GM12865 (cell line): ENCODE measurements at places on chromosomes 1 and 21.
A peak's percentile ranks its signal among the peaks of the same experiment; 100 is the strongest.

DNA sequence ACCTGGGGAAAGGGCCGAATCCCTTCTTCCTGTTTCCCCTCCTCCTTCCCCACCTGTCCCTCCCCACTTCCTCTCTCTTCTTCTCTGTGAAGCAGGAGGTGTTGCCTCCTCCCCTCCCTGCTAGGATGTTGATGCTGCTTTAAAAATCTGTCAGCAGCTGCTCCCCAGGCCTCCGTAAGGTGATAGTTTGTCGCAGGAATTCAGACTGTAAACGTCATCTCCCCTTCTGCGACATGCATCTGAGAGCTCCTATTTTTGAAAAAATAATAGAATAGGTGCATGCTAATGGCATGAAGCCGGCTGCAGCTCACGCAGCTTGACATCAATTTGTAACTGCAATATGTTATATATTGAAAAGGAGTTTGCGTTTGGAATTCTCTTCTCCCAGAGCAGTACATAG, 70.1 kb downstream of the KAZN start:
- no peak for DNase-seq

GRCh38 chr1:106793651-106794050, 262.8 kb upstream of the PRMT6 start:
- no peak for DNase-seq

GRCh38 chr1:3360646-3361257, 93.7 kb upstream of the ARHGEF16 start:
- no peak for DNase-seq

- no peak for DNase-seq
Observed at GRCh38 chr1:72394457-72394856, 112.1 kb upstream of the NEGR1 start.

GRCh38 chr1:25517476-25518394, 25.7 kb upstream of the LDLRAP1 start:
- DNase-seq = no peak

DNA sequence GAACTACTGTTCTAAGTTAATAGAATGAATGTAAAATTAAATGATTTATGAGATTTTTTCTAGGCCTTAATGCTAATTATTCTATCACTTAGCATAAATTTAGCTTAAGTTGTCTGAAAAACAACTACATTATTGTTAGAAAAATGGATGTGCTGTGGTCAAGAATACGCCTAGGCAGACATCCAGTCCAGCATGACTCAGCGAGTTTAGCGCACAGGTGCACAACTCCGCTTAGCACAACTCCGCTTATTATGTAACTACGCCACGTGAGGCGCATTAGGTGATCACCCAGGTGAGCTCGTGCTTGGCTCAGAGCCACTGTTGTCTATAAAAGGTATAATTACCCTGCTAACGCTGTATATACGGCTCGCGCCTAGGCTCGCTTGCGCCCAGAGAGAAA, 1043.6 kb upstream of the ADGRL4 start:
- no peak for DNase-seq

GRCh38 chr1:9929431-9930385, 13.5 kb downstream of the LZIC start:
- DNase-seq = no peak

- no peak for DNase-seq
Observed at GRCh38 chr1:155982106-155982505, 3.8 kb upstream of the ARHGEF2 start.

- no peak for DNase-seq
Observed at GRCh38 chr1:198856601-198857000, 217.8 kb downstream of the PTPRC start.

DNA sequence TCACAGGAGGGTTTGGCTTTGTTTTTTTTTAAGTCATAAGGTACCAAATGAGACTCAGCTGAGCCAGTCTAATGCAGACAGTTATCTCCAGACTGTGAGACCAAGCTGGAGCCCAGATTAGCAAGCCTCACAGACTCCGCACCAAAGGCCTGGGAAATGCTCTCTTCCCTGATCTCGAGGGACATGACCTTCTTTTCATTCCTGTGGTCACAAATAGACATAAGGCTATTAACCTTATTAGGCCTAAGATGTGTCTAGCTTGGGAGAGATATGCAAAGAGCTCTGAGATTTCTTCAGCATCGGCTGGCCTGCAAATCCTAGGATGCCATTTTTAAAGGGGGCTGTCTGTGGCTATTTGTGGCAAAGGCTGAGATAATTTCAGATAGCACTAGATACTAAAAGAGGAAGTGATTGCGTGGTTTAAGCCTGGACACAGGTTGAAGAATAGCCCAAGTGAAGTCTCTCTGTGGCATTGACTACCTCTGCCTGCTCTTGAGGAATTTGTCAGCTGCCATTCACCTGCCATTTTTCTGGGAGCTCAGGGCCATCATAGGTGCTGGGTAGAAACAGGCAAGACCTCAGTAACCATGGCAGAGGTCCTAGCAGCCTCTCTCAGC, 301.3 kb downstream of the SIPA1L2 start:
- DNase-seq = no peak

GRCh38 chr1:162372159-162373071, 4.2 kb downstream of the SPATA46 start:
- no peak for DNase-seq

DNA sequence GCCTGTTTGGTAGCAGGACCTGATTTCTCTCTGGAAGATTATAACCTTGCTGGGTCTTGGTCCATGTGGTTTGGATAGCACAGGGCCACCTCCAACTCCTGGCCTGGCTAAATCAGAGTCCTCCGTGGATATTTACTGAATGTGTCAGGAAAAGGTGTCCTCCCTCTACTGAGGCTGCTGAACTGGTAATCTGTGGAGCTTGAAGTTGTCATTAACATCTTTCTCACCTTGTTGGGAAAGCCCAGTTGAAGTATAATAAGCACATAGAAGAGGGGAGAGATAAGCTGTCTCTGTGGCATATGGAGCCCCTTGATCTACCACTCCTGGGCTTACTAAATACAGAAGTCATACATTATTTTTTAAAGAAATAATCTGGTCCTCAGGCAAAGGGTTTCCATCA, 294.3 kb upstream of the B3GALT2 start:
- no peak for DNase-seq

DNA sequence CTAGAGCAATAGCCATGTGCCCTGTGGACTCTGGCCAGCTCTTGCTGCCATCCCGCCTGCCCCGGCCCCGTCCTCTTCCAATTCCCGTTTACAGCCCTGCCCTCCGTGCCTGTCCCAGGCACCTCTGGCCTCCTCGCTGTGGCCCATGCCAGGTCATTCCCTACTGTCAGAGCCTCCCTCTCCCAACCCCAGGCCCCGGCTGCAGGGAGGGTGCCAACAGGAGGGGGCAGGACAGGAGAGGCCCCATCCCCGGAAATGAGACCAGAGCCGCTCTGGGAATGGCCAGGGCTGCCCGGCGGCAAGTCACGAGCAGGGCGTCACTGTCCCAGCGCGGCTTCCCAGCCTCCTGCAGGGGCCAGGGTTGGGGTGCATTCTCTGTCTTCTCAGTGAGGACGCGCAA, 23.5 kb upstream of the TSPEAR start:
- no peak for DNase-seq

DNA sequence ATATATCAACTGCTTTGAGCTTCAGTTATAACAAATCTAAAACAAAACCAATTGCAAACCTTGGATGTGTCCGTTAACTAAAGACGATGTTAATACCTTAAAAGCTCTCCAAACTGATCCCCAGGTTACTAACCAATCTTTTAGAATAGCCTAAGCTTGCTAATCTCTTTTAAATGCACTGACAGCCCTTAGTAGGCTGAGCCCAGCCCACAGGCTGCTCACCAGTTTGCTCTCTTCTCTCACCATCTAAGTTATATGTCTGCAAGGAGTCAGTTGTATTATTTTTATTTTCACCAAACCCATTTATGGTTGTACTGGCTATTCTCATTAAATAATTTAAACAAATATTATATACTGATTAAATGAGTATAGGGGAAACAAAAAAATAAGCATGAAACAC, 199.5 kb downstream of the ADGRL2 start:
- DNase-seq = no peak

DNA sequence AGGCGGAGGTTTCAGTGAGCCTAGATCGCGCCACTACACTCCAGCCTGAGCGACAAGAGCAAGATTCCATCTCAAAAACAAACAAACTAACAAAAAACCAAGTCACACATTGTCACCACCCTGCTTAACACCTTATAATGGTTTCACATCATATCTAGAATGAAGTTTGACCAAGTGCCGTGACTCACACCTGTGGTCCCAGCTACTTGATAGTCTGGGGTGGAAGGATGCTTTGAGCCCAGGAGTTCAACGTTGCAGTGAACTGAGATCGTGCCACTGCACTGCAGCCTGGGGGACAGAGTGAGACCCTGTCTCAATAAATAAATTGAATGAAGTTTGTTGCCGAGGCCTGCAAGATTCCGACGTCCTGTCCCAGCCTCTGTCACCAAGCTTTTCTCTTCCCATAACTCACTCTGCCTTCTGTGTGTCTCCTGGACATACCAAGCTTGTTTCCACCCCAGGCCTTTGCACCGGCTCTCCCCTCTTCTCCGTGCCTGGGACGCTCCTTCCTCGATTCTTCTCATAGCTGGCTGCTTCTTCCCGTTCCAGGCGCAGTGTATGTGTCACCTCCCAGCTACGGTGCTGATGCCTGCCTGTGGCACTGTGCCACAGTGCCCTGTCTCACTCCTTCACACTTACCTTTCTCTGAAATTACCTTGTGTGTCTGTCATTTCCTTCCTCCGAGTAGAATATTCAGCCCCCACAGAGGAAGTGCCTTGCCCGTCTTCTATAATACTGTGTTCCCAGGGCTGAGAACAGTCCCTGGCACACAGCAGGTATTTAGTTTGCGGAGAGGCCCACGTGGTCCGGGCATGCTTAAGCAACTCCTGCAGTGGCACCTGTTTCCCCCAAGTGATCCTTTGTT, 3.8 kb upstream of the SELENON start:
- DNase-seq = no peak

GRCh38 chr1:98057236-98057910, 136.5 kb upstream of the DPYD start:
- DNase-seq = no peak

DNA sequence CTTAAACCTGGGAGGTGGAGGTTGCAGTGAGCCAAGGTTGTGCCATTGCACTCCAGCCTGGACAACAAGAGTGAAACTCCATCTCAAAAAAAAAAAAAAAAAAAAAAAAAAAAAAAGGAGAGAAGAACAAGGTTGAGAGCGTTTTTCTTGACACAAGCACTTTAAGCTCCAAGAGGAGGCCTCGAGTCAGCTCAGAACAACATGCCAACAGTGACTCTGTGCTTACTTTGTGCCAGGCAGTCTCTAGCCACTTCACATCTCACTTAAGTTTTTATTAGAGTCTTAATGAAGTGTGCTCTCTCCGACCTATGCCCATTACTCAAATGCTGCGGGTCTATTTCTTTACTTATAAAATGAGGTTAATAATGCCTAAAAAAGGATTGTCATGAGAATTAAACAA, 13.0 kb downstream of the ATP1A1 start:
- no peak for DNase-seq

GRCh38 chr1:8992936-8993687, 33.1 kb downstream of the SLC2A7 start:
- no peak for DNase-seq

- no peak for DNase-seq
Observed at GRCh38 chr21:38448671-38449385, 49.4 kb downstream of the ERG start.

GRCh38 chr1:235180916-235181460, 19.9 kb upstream of the RBM34 start:
- no peak for DNase-seq

GRCh38 chr1:3211582-3212375, 142.8 kb downstream of the PRDM16 start:
- no peak for DNase-seq

- DNase-seq = no peak
Observed at GRCh38 chr1:219058891-219059820, 114.5 kb upstream of the LYPLAL1 start.

- no peak for DNase-seq
Observed at GRCh38 chr1:234709473-234710228, 99.7 kb upstream of the IRF2BP2 start.

GRCh38 chr1:226519135-226519534, 29.4 kb upstream of the STUM start:
- DNase-seq = no peak

GRCh38 chr21:21163904-21164303, 165.7 kb downstream of the NCAM2 start:
- peak; percentile 51 for DNase-seq
